ENCODE measurements at places on chromosomes 7 and 10.
A peak's percentile ranks its signal among the peaks of the same experiment; 100 is the strongest.

GRCh38 chr10:92517034-92517655 lies 56.7 kb downstream of the IDE start:
- peak; percentile 67 for DNase-seq

GRCh38 chr10:59748834-59749233 lies 4.4 kb downstream of the MRLN start:
- DNase-seq: no peak

DNA sequence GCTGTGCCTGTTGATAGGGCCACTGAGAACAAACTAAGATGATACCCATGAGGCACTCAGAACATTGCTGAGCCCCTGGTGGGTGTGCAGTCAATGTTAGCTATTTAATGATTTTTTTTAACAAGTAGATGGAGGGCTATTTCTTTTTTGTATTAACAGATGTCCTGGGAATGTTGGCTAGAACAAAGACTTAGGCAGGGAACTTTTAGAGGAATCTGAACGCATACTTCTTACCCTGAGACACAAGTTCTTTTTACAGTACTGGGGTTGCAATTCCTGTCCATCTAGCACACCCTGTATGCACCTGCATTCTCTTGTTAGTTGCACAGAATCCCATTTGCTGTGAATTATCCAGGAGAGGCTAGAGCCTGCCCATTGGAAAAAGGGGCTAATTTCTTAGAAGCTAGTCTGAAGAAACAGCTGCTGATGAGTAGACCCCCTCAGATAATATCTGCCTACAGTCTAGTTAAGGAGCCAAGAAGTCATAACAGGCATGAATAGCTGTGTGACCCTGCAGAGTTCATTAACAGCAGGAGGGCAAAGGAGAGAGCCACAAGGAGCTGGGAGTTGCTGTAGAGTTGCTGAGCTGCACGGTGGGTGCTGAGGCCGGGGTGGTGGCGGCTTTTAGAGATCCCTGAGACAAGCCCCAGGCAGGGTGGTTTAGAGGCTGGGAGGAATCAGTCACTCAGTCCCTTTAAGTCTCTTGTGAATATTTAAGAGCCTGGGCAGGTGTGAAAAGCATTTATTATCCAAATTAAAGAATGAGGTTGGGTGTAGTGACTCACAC lies 103.7 kb upstream of the FZD8 start:
- DNase-seq: no peak

DNA sequence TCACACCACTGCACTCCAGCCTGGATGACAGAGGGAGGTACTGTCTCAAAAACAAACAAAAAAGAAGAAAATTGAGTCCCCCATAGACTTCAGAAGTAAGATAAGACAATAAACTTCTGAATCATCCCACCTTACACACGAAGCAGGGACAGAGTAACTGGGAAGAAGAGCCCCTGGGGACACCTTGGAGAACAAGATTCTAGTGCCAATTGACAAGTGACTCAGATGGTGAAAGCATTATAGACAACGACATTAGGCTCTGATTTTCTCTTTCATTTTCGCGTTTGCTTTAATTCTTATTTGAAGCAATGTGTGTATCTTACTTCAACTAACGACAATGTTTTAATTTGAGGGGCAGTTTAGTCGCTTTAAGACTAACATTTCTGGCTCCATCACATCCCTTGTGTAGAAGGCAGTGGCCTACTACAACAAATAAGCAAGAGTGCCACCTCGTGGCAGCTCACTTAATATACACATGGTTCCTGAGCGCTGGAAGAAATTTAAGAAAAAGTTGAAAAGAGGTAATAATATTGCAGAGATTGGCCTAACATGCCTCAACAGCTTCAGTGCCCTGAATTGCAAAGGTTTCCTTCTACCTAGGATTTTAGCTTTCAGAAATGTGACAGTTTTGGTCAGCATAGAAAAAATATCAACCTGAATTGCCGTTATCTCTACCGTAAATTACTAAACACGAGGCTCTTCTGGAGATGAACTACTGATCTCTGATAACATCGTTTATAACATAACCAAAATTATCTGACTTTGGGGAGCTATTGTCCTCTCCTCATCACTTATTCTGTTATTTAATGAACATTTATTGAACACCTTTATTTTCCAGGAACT lies 36.7 kb downstream of the ASNS start:
- DNase-seq: peak; percentile 42

DNA sequence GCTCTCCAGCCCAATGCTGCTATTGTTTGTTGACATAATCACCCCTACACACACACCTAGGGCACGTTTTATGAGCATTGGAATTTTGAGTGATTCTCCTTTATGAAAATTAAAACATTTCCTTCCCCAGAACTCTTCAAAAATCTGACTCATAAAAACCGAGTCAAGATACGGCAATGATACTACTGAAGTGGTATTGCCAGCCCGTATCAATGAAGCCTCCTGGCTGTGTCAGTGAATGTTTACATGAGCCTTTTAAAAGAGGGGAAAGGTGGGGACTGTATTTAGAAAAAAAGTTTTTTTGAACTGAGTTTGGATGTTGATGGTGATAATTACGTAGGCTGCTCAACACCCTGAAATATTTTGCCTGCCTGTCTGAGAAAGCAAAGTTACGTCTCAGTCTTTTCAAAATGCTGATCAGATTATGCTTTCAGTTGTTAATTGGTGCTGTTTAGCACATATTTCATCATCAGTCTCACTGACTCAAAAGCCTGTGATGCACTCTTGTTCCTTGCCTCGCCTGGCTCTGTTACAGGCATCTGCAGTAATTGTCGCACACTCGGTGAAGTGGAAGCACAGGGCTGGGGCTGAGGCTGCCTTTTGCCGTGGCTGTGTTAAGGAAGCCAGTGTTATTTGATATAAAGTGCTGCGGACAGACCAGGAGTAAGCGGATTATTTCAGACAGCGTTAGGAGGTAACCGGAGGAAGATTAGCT lies 157.4 kb upstream of the TCF7L2 start:
- DNase-seq: no peak

DNA sequence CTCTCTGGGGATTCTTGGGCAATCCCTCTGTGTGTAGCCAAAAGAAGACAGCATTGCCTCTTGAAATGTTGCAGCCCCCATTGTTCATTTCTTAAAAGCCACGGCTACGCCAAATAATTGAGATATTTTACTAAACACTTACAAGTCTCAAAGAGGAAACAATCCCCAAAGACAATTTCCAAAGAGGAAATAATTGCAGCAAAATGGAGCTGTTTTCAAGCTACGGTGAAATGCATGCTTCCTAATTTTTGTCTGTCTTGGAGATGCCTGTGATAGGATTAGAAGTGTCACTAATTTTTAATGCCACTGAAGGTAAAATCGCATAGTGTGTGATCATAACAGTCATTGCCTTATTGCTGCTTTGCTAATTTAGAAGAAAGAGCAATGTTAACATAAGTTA lies 72.9 kb upstream of the NAMPT start:
- DNase-seq: no peak

DNA sequence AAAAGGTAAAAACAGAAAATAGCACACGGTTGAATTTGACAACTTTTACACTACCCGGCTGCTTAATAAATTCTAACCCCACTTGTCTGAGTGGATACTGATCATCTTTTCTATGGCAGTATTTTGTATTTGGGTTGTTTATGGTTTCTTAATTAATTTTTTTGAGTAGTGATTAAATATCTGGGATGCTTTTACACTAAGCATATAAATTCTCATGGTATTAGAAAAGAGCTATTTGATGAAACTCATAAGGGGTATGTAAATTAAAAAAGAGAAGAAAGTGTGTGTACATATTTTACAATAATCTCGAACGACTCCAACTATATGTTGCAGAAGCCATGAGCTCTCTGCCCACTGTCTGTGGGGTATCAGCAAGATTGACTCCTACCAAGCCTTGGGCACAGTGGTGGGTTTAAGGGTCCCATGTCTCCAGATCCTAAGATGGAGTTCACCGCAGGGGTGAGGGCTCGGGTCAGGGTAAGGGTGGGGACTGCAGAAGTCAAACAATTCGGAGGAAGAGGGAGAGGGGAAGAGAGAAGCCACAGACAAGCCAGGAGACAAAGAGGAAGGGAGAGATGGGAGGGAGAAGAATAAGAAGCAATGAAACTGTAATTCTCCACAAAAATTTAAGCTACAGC lies 7.6 kb upstream of the HOXA13 start:
- DNase-seq: no peak

GRCh38 chr10:108327706-108328105 lies 1163.2 kb upstream of the SORCS1 start:
- no peak for DNase-seq

- DNase-seq: peak; percentile 27
These were observed 17.6 kb downstream of the ZDHHC16 start for GRCh38 chr10:97463363-97464132.

- DNase-seq: no peak
These were observed 105.3 kb downstream of the CTTNBP2 start for GRCh38 chr7:117767951-117768350.

DNA sequence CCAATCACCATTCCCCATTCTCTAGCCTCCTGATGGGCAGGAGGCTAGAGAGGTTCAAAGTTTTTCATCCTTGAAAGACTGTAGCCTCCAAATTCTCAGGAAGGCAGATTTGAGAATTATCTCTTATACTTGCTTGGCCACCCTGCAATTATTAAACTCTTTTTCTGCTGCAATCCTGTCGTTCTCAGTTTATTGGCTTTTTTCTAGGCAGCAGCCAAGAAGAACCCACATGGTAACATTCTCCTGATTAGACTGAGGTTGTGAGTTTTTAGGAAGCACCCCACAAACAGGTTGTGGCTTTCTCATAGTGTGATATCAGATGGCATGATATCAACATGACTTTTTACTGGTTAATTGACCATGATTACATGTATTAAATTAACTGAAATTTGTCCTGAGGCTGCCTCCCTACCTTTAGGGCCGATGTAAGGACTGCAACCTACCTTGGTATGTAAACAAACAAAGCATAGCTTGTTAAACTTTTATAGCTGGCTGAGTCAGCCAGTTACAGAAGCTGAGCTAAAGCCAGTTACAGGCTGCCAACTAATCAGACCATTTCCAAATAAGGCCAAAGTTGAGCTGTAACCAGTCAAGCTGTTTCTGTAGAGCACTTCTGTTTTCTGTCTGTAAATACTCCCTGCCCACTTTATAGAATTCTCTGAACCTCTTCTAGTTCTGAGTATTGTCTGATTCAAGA lies 3.2 kb upstream of the ZNF248 start:
- DNase-seq: no peak

GRCh38 chr7:27316311-27316710 lies 73.7 kb downstream of the EVX1 start:
- no peak for DNase-seq

DNA sequence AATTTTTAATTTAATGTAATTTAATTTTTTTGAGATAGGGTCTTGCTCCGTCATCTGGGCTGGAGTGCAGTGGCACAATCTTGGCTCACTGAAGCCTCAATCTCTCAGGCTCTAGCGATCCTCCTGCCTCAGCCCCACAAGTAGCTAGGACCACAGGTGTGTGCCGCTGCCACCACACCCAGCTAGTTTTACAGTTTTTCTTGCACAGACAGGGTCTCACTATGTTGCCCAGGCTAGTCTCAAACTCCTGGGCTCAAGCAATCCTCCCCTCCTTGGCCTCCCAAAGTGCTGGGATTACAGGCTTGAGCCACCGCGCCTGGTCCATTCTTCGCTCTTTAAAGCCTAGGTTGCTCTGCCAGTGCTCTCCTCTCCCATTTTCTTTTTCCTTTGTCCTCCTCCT lies 12.9 kb downstream of the CALML3 start:
- DNase-seq: no peak

- no peak for DNase-seq
These were observed 28.8 kb upstream of the TSPAN33 start for GRCh38 chr7:129115676-129116075.

- DNase-seq: no peak
These were observed 35.5 kb downstream of the ADRA2A start for GRCh38 chr10:111112333-111112732.

- peak; percentile 35 for DNase-seq
These were observed 29.3 kb upstream of the ADD3 start for GRCh38 chr10:109978481-109978880.

- no peak for DNase-seq
These were observed 41.7 kb upstream of the NRF1 start for GRCh38 chr7:129569811-129570215.

GRCh38 chr7:156466272-156466671 lies 174.3 kb upstream of the RNF32 start:
- DNase-seq: no peak

DNA sequence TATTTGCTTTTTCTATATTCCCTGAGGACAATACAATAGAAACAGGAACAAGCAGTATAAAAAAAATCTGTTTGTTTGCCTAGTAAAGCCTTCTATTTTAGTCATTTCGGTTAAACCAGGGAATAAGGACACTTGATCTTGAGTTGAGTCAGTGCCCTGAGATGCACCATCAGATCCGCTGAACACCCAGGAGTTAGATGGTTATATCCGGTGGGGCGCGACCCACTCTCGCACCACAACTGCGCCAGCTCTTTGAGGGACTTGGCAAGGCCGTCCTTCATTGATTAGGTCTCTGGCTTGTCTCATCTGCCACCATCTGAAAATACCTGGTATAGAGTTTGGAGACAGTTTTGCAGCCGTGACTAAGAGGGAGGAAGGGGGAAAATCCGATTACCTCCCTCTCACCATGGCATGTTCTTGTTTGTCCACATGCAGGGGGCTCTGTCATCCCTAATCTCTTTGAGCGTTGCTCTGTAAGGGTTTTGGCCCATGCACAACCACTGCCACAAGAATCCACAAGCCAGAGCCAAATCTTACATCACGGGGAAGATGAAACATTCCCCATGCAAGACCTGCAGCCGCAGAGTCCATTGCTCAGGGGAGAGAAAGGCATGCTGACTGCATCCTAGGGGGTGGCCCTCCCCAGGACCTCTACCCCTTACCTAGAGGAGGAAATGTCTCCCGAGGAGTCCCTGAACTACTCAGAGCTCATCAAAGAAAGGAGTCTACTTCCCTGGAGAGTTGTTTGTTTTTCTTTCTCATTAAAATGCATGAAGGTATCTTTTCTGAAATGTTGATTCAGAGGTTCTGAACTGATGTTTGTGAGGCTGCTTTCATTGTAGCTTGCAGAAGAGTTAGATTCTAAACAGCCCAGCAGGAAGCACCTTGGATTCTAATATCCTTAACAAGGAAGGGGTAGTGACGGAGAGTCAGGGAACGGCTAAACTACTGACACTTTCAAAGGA lies 101.6 kb upstream of the FAM171A1 start:
- DNase-seq: no peak

DNA sequence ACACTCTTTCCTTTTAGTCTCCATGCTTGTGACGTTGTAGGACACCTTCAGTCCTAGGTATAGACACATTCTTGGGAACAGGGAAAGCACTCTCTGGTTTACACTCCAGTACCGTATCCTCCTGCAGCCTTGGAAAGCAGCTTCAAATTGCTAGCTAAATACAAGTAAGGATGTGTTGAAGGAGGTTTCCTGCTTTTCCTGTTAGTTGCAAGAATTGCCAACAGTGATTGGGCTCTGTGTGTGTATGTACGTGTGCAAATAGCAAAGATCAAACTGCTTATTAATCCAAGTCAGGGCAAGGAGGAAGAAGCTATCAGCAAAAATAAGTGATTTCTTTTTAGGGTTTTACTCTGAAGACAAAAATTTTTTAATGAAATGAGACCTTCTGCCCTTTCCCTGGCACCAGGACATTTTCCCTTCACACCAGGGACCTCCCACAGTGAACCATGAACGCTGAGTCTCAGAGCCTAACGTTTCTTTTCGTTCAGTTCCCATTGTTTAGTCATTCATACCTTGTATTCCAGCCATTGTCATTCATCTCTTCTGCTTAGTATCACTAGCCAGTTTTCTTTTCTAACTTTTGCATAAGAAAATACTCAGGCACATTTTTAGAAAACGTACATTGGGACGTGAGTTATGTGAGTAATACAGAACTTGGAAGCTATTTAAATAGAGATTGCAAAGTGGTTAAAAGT lies 36.9 kb upstream of the AUTS2 start:
- DNase-seq: no peak
